Stimulated activated CD8-positive, alpha-beta memory T cell treated with anti-CD3 and anti-CD28 coated beads, Interleukin-2, amount 100 ng/mL, for 1 hour (primary cell): ENCODE measurements at places on chromosomes 2 and 18.

DNA sequence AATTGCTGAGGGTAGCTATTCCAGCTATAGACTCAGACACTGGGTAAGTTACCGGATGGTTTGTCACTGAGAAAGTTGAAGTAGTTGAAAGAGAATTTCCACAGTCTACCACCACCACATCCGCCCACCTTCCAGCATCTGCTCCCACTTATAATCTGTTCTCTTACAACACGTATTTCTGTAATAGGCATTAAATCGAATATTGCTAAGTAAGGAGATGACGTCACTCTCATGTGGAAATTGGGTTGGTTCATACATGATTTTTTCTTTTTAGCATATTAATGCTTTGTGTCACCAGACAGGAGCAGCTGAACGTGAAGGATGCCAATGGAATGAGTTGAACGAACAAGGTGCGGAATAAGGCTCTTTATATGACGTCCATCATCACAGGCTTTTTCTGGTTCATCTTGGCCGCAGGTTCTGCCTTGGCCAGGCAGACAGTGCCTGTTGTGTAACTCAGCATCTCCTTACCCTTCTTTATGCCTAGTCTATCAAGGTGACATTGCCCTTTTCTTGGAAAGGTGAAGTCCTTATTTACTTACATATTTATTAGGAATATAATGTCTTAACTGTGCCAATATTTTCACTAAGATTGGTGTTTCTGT is 45.9 kb downstream of the THUMPD2 start:
- no peak for DNase-seq

DNA sequence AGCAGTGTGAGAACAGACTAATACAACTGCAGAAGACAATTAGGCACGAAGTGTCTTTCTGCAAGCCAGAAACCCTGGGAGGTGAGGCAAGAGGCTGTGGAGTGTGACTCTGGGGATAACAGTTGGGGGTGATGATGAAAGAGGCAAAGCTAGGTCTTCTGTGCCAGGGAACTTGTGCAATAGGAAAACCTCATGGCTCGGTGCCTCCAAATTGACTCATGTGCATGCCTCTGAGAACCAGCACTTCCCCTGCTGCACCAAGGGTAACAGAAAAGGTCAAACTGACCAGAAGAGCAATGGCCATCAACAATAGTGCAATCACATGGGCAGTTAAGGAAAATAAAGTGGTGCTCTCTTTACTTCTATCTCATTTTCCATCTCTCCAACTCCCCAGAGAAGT is 136.4 kb downstream of the SCG2 start:
- DNase-seq = no peak

DNA sequence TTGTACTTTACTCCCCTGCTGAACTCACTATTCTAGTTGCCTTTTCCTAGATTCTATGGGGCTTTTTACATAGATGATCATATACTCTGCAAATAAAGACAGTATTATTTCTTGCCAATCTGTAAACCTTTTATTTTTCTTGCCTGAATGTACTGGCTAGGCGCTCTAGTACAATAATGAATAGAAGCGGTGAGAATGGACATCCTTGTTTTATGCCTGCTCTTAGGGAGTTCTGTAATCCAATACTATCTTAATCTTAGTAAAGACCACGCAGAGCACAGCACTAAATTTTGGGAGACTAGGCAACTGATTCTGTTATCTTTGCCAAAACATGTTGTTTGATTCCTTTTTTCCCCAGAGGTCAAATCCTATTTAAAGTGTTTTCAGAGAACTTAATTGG is 7.0 kb downstream of the KRCC1 start:
- DNase-seq = no peak

GRCh38 chr18:2918761-2919550 is 72.2 kb downstream of the EMILIN2 start:
- DNase-seq = no peak

DNA sequence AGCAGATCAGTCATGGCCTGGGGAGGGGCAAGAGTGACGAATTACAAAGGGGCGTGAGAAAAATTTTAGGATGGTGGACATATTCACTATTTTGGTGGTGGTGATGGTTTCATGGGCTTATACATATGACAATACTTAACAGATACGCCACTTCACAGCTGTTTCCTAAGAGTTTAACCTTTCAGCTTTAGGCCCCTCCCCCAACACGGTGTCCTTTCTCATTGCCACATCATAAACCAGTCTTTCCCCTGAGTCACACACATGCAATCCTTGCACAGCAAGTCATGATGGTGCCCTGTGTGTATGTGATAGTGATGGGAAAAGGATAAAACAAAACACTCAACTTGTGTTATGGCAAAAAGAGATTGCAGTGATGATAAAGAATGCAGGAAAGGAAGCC is 47.6 kb upstream of the IL1R1 start:
- no peak for DNase-seq

DNA sequence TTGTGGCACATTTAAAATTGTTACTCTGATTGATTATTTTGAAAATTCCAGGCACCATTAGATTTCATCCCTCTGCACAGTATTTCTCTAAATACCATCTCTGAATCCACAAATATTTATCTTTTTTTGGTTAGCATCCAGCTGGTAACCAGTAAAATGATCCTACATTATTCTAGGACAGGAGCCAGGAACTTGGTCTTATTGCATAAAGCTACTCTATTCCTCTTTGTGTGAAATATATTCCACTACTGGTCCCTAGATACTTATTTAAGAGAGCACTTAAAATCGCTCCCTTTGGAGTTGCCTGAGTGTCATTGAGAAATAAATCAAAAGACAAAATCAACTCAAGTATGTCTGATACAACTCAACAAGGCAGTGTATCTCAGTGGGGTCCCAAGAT is 7.4 kb upstream of the MBOAT2 start:
- DNase-seq = no peak

GRCh38 chr2:105737980-105738657 is 6.6 kb upstream of the NCK2 start:
- no peak for DNase-seq

GRCh38 chr2:73964223-73964622 is 20.5 kb upstream of the TET3 start:
- DNase-seq = no peak

GRCh38 chr18:23356915-23357601 is 96.0 kb upstream of the RIOK3 start:
- DNase-seq = no peak

DNA sequence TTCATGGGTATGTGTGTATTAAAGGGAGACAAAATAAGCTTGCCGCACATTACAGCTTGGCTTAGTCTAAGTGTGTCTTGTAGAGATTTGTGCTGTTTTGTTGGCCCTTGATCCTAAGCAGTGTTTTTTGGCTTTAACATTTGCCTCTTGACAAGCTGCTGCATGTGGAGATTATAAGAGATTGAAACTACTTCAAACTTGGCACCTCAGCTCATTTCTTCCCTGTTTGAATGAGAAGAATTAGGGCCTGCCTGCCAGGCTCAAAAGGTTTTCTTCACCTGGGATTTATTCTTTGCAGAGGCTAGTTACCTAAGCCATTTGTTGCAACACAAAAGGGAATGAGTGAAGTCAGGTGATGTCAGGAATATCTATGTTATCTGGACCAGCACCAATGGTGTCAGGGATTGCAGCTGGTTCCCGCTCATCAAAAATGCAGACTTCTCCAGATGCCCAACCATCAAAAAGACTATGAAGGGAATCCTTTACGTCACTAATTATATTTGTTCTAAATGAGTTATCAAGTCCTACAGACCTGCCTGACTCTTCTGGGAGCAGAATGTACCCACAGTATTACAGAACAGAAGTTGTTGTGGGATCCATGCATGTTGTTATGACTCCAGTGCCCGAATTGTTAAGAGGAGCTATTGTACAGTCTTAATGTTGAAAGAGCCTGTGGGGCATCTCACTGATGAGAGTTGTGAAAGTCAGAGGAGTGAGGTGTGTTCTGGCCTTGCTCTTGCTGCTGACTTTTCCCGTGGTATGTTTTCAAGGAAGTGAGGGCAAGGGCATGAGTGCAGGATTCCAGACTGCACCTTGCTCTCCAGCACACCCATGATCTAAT is 31.0 kb downstream of the ABCA12 start:
- no peak for DNase-seq

GRCh38 chr18:75124991-75125381 is 84.0 kb downstream of the PTGR3 start:
- DNase-seq = no peak

DNA sequence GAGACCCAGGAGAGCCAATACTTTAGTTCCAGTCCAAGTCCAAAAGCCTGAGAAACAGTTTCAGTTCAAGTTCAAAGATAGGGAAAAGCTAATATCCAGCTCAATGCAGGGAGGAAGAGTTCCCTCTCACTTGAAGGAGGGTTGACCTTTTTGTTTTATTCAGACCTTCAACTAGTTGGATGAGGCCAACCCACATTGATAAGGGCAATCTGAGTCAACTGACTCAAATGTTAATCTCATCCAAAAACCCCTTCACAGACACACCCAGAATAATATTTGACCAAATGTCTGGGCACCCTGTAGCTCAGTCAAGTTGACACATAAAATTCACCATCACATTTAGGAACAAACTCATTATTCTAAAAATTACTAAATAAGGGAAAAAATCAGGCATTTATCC is 246.8 kb downstream of the METTL4 start:
- DNase-seq = no peak

DNA sequence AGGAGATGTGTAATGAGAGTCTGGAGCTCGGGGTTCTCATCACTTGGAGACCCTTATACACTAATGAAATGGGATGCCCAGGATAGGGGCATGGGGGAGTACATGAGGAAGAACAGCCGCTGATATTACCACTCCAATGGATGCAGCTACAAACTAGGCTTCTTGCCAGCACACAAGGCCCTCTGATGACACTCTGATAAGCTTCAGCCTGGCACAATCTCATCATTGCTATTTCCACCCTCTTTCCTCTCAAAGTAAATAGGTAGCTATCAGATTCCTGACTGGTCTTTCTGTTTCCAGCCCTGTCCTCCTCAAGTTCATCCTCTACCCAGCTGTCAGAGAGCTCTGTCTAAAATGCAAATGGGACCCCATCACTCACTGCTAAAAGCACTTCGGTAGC is 103.0 kb downstream of the GPR39 start:
- no peak for DNase-seq

DNA sequence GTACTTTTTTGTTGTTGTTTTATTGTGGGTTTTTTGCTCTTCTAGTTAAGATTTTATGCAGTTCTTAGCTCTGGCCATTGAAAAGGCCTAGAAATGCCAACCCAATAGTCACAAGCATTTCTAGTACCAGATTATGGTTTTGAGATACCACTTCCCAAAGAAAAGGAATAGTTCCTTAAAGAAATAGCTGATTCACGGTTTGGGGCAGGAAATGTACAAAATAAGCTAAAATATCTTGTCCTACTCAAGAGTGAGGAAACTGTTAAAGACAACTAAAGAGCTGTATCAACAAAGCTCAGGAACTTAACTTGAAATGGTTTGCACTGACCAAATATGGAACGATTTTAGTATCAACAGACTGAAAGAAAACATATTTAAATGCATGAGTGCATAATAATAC is 35.4 kb downstream of the PGAP1 start:
- DNase-seq = no peak

DNA sequence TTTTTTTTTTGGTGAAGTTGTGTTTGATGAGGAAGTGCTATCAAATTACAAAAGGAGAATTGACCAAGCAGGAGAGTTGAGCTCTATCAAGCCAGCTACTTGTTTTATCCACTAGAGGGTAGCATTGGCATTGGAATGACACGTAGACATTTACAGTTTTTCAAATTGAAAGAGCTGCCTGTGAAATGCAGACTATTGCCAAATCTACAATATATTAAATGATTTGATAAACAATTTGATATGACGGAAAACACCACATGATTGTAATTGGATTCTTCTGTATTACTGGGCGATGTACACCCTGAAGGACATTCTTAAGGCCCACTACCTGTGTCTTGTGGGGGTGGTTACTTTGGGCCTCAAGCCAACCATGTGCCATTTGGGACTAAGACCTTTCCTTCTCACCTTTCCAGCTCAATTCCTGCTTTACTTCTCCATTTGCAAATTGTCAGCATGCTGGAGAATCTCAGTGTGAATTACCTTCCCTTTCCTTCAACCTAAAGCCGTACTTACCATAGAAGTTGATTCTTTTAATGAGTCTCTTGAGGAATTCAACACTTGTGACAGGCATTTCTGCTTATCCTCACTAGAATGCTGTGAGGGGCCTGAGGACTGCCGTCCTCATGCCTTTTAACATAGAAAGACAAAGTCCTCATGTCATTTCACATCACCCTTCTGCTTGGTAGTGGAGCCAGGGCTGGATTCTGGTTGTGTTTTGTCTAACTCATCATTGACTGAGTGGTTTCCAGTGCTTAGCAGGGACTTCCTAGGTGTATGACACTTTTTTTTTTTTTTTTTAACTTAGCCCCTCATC is 134.8 kb upstream of the THUMPD2 start:
- no peak for DNase-seq

GRCh38 chr18:6056171-6056910 is 161.0 kb upstream of the TMEM200C start:
- DNase-seq = no peak

DNA sequence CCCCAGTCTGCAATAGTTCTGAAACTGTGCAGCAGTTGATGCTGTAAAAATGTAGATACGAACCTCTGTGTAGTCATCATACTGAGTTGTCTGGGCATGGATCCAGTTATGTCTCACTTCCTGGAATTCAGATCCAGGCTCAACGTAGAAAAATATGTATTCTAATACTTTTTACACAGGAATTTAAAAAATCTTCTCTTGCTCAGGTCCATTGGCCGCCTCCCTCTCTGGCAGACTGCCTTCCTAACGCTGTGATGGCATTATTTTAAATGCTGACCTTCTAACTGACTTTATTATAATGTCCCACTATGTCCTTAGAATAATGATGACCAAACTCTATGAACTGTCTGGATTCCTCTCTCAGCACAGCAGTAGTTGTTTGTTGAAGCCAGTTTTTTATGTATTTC is 119.6 kb downstream of the FEZ2 start:
- DNase-seq = no peak

GRCh38 chr2:104678181-104678580 is 175.7 kb upstream of the POU3F3 start:
- no peak for DNase-seq

GRCh38 chr2:199433204-199433832 is 24.4 kb downstream of the SATB2 start:
- no peak for DNase-seq

- DNase-seq = no peak
Measured at GRCh38 chr2:121562269-121563176, 31.8 kb downstream of the RNU4ATAC start.

GRCh38 chr18:71336576-71337210 is 1047.8 kb downstream of the SOCS6 start:
- DNase-seq = no peak

GRCh38 chr2:219058541-219059374 is 2.0 kb downstream of the IHH start:
- no peak for DNase-seq
